GM03348 (cell line): ENCODE measurements at places on chromosomes 2 and 18.

DNA sequence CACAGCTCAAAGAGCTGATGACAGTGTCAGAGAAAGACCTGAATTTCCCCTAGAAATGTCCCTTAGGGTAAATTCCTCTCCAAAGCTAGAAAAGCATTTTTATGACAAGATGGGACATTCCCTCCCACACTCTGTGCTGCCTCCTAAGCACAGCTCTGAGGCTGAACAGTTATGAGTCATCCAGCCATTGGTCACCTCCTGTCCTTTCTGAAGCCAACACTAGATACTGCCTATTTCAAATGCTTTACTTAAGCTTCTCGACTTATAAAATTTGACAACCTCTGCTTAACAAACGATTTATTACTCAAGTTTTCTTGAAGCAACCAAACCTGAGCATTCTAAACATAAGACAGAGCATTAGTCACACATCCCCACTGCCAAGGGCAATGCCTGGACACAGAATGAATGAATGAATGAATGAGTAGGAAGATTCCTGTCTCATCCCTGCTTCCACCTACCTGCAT is 35.4 kb downstream of the B4GALT6 start:
- peak; percentile 16 for DNase-seq

DNA sequence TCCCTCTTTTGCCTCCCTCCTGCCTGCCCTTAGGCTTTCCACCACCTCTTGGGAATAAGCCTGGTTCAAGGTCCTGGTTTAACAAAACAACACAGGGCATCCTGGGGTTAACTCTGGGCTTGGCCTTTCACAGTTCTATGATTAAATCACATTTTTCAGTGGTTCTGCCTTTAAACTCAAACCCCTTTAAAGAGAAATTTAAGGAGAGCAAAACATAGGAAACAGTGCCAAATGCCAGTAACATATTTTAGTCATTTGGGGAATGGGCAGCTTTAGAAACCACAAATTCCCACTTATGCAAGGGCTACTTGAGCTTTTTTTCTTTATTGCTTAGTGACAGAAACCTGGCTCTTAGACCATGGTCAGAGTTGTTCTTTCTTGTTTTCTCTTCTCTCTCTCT is 112.2 kb upstream of the FZD5 start:
- no peak for DNase-seq

DNA sequence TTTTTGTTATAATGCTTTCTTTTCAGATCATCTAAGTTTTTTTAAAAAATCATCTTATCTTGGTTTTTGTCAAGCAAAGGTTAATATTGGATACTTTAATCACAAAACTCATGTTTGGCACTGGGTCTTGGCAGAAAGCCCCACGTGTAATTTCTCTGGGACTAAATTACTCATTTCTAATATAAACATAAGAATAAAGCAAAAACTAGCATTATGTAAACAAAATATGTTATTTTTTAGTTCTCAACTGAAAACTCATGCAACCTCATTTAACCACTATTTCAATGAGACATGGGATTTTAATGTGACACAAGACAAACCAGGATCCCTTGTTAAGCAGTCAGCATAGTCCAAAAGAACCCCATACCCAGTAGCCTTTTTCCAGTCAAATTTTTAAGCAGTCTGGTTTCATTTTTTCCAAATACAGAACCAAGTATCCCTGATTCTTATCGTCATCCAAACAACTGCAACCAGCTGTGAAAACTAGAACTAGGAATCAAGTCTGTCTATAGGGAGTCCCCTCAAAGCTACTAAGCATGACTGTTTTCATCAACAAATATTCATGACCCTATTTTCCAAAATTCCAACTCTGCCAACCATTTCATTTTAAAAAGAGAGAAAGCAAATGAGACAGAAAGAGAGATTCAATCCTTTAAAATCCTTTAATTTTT is 27.1 kb downstream of the PID1 start:
- DNase-seq = no peak

GRCh38 chr18:1965016-1965415 is 606.3 kb downstream of the METTL4 start:
- no peak for DNase-seq

DNA sequence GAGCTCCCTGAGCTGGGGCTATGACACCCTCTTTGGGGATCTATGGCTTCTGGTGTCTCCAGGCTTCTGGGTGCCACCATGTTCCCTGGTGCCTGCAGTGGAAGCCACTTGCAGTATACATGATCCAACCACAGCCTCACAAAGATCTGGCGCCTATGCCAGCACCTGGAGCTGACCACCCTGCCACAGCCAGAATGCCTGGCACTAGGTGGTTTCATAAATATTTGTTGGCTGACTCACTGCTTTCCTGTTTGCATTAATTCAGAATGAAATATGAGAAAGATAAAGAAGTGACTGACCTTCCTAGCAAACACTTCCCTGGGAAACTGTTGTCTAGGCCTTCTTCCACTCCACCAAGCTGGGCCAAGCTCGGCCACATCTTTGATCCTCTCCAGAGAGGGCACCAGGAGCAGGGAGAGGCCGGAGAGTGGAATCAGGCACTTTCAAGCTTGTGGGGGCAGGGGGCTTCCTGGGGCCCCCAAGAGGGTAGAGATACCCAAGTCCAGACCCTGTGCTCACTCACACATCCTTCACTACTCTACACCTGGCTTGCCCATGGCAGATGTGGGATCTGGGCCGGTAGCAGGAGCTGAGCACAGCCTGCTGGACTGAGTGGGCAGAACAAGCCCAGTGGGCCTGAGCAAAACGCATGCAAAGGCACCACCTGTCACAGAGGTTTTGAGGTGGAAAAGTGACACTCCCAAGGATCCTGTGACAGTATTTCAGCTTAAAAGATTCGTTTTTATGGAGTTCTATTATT is 565.7 kb downstream of the SLC4A3 start:
- DNase-seq = no peak

DNA sequence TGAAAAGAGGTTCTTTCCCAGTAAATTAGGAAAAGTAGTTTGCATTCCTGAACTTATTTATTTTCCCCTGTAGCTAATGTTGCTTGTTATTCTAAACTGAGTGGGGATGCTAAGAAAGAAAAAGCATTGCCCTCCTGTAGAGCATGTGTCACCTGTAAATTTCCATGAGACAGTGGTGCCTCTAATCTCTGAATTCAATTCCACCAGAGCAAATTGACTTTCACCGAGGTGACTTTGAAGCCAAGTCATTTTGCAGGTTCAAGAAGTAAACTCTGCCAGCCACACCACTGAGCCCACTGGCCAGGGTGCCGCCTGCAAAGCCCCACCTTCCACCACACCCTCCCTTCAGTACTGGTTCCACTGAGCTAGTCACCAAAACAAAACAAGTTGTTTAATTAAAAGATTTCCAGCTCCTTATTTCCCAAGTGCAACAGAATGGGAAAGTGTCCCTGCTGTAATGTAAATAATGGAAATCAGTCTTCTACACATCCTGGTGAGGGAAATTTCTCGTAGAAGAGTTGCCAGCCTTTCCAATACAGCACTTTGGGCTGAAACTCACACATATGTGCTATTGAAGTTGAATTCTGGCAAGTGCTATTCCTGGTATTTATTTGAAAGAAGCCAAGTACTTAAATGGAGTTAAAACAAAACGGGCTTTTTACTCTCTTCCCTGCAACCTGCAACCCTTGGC is 254.8 kb downstream of the RNF152 start:
- DNase-seq = no peak
